ENCODE measurements at places on chromosomes 6 and 20.
A peak's percentile ranks its signal among the peaks of the same experiment; 100 is the strongest.

GRCh38 chr6:340991-341827, 48.9 kb downstream of the DUSP22 start:
- DNase-seq = no peak

GRCh38 chr6:134809130-134809529, 140.8 kb downstream of the ALDH8A1 start:
- DNase-seq = no peak

DNA sequence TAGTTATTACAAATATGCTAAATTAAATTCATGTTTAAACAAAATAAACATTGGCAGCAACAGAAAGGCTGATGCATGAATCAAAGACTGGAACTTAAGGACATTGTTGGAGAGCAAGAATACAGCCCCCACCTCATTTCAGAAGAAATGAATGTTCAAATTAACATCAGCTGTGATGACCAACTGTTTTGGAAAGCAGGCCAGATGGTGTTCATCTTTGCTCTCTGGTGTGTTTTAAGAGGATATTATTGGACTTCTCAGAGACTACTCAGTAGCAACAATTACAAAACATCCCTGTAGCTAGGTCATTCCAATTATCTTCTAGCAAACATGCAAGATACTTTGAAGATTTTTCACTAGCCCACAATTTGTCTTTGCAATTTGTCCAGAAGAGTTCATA, 118.6 kb upstream of the DOK5 start:
- DNase-seq = no peak

GRCh38 chr6:34178357-34179105, 32.6 kb upstream of the GRM4 start:
- no peak for DNase-seq

DNA sequence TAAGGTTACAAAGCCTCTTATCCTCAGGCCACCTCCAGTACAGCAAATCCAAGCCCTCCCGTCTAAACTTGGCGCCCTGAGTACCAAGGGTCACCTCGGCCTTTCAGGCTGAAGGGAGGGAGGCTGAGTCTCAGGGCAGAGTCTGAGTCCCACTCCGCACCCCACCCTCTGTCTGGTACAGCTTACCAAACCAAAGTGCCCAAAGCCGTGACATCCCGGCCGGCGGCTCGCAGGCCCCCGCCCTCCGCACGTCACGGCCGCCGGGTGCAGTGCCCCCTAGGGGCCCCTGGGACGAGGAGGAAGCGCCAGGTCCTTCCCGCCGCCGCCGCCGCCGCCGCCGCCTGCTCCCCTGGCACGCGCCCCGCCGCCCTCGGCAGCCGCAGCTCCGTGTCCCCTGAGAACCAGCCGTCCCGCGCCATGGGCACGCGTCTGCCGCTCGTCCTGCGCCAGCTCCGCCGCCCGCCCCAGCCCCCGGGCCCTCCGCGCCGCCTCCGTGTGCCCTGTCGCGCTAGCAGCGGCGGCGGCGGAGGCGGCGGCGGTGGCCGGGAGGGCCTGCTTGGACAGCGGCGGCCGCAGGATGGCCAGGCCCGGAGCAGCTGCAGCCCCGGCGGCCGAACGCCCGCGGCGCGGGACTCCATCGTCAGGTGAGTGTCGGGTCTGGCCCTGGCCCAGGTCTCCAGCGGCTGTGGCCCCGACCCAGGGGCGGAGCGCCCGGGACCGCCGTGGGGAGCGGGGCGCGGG, at the start of gene MTHFD1L:
MTHFD1L (plus strand) TSS at position 297 of the 741 bp plus-strand sequence; CDS start at position 418, 121 bp downstream.
- DNase-seq = peak; percentile 84
